ENCODE measurements at places on chromosomes 7 and 10. TPM values are rescaled to one million over a fixed set of nuclear protein-coding genes. Genes with fewer than 3 reads are reported as not detected.

DNA sequence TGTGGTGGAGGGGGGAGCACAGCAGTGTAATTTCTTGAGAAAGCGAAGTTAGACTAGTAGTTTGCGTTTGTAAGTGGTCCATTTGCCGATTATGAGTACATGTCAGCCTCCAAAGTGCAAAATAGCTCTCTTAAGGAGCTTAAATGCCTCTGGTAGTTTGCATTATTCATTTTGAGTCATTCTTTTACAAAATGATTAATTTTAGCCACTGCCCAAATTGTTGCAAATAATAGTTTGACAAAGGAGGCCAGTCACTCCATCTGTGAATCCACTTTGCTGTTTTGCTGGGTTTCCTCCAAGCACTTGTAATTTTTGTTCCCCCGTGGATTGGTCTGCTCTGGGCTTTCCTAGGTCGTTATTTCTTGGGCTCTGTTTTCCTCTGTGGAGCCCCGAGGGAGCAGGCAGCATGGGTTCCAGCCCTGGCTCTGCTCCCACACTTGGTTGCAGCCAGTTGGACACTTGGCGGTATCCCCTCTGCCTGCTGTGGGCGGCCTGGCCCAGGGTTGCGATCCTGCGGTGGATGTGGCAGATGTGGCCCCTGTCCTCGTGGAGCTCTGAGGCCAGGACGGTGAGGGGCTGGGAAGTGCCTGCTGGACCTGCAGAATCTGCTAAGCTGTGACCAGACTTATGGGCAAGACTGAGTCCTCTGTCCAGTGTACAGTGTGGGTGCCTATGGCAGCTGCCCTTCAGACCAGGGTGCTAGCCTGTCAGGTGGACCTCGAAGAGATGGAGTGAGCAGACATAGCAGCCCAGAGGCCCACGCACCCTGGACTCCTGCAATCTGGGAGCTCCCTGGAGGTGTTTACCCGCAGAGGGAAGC lies 129.1 kb upstream of the BTBD16 start:
- peaks cover 5% of the 10 kb centered on the region for H3K27me3 ChIP-seq
- H3K27ac ChIP-seq = no peak overlapping the region
- no peak for DNase-seq

GRCh38 chr7:41916450-41916927 lies 213.6 kb upstream of the INHBA start:
- no peak overlapping the region for H3K27ac ChIP-seq
- H3K4me1 ChIP-seq = no peaks in the 10 kb centered on the region
- H3K4me3 ChIP-seq = no peak overlapping the region
- peaks cover 21% of the 10 kb centered on the region for H3K27me3 ChIP-seq

- H3K4me1 ChIP-seq = no peaks in the 10 kb centered on the region
- H3K27ac ChIP-seq = no peak overlapping the region
- H3K27me3 ChIP-seq = no peaks in the 10 kb centered on the region
- no peak overlapping the region for H3K4me3 ChIP-seq
- no peak for DNase-seq
- no peaks in the 10 kb centered on the region for H3K36me3 ChIP-seq
Observed at GRCh38 chr7:29453021-29453420, 110.6 kb upstream of the PRR15 start.

Gene CTTNBP2
- not detected for total RNA-seq

DNA sequence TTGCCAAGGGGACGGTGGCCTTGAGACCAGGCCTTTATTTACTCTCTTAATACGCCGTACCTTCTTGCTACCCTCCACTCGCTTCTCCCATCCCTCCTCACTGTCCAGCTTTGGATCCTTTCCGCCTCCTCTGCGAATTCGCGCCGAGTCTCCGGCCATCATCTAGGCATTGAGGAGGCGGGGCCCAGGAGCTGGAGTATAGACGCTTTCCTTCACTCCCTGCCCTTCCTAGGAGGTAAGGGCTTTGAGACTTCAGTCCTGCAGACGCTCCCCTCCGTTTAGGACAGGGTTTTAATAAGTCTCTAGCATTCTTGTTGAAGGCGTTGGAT lies 538 bp downstream of the TFAM start:
- peak overlapping the region; percentile 85 for H3K4me3 ChIP-seq
- no peaks in the 10 kb centered on the region for H3K27me3 ChIP-seq
- peak overlapping the region; percentile 86 for H3K27ac ChIP-seq
- peak; percentile 42 for DNase-seq

GRCh38 chr7:122438492-122438891 lies 133.9 kb upstream of the FEZF1 start:
- no peaks in the 10 kb centered on the region for H3K4me1 ChIP-seq
- no peaks in the 10 kb centered on the region for H3K36me3 ChIP-seq
- H3K4me3 ChIP-seq = no peak overlapping the region
- H3K27me3 ChIP-seq = no peaks in the 10 kb centered on the region

Measured in activated CD8-positive, alpha-beta memory T cell treated with anti-CD3 and anti-CD28 coated beads, Interleukin-2, amount 10 ng/mL, durations not matched to agents 7 days and 5 days (primary cell).